ENCODE measurements at places on chromosomes 1 and 21.
A peak's percentile ranks its signal among the peaks of the same experiment; 100 is the strongest.

- no peak for DNase-seq
Observed at GRCh38 chr1:226327761-226328162, 18.8 kb upstream of the LIN9 start.

GRCh38 chr1:245177071-245177900 lies 22.5 kb downstream of the KIF26B start:
- DNase-seq, result no peak

DNA sequence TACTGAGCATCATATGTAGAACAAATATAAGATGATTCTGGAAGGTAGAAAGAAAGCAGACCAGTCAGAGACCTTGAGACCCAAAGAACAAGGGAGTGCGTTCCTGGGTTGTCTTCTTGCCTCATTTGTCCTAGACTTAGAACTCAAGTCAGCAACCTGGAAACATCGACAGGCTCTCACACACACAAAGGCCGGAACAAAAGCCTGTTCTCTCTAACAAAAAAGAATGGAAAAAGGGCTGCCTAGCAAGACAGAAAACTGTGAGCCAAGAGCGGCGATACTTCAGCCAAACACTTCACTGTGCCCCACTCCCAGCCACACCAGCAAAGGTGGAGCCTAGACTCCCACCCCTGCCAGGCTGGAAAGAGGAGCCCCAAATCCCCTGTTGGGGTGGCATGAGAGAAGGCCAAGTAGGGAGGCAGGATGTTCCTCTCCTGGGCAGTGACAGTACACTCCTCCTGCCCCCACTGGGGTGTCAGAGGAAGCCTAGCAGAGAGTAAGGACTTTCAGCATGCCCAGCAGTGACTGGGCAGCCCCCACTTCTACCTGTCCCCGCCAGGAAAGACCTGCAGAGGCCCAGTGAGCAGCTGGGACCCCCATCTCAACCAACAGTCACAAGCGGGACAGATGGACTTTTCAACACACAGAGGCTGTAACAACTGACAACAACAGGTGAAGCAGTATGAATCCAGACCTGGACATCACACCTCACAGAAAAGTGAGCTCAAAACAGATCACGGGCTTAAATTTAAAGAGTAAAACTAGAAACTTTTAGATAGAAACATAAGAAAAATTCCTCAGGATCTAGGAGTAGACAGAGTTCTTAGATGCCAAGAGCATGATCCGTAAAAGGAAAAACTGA lies 33.0 kb downstream of the MRAP start:
- no peak for DNase-seq

- no peak for DNase-seq
Observed at GRCh38 chr1:228472655-228473054, 14.5 kb upstream of the RNF187 start.

GRCh38 chr1:182384387-182384960 lies 7.1 kb downstream of the GLUL start:
- no peak for DNase-seq

DNA sequence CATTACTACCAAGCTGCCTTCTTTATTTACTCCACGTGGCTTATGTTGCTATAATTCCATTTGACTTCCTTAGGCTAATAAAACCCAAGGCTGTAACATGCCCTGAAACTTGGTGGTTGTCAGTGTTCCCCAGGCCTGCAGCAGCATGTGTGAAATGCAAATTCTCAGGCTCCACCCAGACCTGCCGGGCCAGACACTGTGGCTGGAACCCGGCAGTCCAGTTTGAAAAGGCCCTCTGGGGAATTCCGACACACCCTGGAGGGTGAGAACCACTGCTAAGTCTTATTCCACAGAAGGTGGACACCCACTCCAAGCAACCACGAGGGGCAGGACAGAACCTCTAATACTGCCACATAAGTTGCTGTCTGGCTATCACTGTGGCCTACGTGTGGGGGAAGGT lies 41.4 kb downstream of the URB1 start:
- no peak for DNase-seq

- DNase-seq, result peak; percentile 84
Observed at GRCh38 chr1:205543351-205544301, 39.2 kb downstream of the CDK18 start.

DNA sequence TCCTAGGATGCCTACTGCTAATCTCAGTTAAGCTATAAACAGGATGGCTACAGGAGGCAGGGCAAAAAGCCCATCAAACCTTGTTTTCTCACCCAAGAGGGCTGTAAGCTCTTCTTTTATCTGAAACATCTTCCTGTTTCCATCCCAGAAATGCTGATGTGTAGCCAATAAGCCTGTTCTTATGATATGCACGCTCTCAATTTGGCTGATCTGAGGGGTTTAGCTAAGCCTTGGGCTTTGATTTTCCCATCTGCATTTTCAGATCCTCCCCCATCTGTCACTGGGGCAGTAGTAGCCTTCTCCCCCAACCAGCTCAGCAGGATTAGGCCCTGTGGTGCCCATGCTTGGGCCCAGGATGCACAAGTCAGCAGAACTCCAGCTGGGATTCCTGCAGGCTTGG lies 105.0 kb downstream of the BRINP2 start:
- DNase-seq, result no peak

DNA sequence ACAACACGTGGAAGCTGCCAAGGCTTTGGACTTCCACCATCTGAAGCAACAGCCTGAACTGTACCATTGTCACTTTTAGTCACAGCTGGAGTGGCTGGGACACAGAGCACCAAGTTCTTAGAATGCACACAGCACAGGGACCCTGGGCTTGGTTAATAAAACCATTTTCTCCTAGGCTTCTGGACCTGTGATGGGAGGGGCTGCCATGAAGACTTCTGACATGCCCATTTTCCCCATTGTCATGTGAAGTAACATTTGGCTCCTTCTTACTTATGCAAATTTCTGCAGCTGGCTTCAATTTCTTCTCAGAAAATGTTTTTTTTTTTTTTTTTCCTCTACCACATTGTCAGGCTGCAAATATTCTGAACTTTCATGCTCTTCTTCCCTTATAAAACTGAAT lies 138.6 kb upstream of the BRINP3 start:
- no peak for DNase-seq

DNA sequence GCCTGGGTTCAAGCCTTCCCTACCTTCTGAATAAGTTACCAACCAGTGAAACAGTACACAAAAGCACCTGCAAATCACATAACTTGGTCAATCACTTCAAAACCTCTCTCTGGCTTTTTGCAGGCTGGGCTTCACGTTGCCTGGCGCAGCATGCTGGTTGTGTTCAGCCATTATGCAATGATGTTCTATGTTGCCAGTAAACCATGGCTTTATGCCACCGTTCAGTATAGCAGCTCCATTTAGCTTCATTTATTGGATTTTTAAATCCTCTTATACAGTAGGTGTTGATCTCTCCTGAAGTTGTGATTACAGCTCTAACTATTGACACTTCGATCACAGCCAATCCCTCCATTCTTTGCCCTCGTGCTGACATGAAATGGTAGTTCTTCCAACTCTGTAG lies 233.6 kb upstream of the PTBP2 start:
- no peak for DNase-seq

GRCh38 chr1:207040181-207040533 lies 7.6 kb upstream of the C1orf116 start:
- no peak for DNase-seq

- DNase-seq, result no peak
Observed at GRCh38 chr1:228904222-228904621, 168.9 kb downstream of the RHOU start.

GRCh38 chr1:36133484-36133883 lies 8.5 kb upstream of the COL8A2 start:
- DNase-seq, result no peak

DNA sequence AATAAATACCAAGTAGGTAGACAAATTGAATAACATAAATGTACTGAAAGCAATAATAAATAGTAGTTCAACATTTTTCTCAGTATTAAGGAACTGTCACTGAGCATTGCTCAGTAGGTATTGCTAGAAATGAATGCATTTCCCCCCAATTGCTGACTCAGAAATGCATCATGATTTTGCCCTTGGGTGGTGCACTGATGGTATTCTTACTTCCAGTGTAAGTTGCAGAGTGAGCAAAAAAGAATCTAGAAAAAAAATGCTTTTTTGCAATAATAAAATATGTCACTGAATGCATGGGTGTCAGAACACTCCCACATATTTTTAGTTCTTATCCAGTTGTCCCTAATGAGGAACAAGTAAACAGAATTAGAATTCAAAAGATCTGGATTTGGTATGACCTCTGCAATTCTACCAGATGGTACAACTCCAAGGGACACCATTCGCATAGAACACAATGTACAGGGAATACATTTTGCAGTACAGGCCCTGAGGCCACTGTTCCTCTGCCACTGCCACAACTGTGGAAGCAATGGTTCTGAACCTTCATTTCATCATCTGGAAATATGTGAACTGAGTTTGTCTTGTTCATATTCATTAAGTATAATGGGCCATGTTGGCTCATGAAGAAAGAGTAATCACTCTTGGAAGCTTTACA lies 78.0 kb downstream of the ATP6V1G3 start:
- DNase-seq, result no peak

GRCh38 chr1:48040154-48040553 lies 43.0 kb upstream of the TRABD2B start:
- DNase-seq, result no peak

GRCh38 chr1:43492826-43493225 lies 37.9 kb upstream of the PTPRF start:
- no peak for DNase-seq

GRCh38 chr1:153610811-153611301 lies 2.1 kb downstream of the S100A16 start:
- no peak for DNase-seq

DNA sequence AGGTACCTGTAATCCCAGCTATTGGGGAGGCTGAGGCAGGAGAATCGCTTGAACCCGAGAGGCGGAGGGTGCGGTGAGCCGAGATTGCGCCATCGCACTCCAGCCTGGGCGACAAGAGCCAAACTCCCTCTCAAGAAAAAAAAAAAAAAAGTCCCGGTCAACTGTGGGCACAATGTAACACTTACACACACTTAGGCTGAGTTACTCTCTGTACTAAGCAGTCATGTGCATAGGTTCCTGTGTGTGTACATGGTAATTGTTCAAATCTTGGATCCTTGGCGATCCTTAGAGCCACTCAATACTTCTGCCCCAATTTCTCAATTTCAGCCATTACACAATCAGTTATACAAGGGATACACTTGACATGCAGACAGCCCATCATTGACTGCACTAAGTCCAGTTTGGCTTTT lies 11.6 kb downstream of the SDCCAG8 start:
- no peak for DNase-seq

DNA sequence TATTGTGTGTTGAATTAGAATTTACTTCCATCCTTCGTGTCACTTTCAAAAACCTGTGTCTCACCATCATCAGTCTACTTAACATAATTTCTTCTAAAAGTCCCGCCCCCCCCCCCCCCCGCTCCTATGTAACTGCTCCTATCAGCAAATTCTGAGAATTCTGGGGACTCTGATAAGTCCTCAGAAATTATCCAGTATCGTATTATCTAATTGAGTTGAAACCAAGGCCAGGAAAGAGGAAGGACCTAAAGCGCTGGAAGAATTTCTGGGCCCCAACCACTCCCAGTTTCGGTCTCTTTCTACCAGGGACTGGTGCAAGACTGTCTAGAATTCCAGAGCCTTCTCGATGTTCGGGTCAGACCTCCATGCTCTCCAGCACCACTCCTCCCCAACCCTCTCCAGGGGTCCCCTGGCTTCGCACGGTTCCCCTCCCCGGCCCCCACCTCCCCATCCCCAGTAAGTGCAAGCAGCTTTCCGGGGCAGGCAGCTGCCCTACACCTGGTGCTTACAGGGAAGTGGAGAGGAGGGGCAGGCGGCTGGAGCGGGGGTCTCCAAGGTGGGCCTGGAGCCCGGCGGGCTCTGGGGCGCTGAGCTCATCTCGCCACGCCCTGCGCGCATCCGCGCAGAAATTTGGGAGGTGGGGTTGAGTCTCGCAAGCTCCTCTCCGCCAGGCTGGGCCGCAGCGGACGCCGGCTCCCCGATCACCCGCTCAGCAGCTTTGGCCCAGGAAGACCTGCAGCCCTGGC lies 16.0 kb upstream of the ZNF496 start:
- no peak for DNase-seq

GRCh38 chr1:90417126-90417525 lies 300.0 kb downstream of the BARHL2 start:
- no peak for DNase-seq

DNA sequence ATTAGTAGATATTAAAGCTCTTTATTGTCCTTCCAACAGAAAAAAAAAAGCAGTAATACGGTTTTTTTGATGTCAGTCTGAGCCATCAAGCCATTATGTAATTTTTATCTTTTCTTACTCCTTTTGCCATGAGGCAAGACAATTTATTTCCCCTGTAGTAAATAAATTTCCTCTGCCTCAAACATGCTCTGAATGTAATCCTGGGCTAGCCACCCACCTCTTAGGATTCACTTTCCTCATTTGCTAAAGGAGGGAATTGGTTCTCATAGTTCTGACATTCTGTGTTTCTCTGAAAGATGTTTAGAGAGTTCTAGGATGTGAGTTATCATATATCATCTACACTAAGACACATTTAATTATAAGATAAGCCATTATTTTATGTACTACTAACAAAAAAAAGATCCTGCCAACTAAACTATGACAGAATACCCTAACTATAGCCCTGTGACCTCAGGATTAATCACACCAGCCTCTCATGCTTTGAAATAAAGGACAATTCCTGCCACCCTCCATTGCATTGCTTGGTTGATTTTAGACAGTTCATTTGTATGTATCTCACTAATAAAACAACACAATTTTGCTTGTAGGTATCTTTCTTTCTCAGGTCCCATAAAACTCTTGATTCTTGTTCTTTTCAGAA lies 34.0 kb upstream of the RAP1A start:
- DNase-seq, result no peak

DNA sequence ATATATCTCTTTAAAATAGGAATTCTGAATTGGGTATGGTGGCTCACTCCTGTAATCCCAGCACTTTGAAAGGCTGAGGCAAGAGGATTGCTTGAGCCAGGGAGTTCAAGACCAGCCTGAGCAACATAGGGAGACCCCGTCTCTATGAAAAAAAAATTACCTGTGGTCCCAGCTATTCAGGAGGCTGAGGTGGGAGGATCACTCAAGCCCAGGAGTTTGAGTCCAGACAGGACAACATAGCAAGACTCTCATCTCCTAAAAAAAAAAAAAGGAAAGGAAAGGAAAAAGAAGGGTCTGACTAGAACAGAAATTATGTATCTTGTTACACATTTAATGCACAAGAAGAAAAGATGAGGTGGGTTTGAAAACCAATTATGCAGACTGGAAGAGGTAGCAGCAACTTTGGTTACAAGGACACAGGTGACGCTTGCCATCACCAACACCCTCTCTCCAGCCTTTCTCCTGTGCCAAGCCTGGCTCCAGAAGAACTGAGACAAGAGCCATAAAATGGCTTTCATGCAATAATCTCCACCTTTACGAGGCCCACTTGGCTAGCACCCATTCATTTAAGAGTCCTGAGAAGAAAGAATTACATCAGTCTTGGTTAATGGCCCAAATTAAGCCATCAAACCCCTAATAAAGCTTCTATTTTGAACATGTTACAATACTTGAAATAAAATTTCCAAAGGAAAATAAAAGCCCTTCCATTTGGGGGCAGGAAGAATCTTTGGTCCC lies 4.8 kb upstream of the SELENBP1 start:
- no peak for DNase-seq
